ENCODE measurements at places on chromosomes 11 and 22.
A peak's percentile ranks its signal among the peaks of the same experiment; 100 is the strongest.

DNA sequence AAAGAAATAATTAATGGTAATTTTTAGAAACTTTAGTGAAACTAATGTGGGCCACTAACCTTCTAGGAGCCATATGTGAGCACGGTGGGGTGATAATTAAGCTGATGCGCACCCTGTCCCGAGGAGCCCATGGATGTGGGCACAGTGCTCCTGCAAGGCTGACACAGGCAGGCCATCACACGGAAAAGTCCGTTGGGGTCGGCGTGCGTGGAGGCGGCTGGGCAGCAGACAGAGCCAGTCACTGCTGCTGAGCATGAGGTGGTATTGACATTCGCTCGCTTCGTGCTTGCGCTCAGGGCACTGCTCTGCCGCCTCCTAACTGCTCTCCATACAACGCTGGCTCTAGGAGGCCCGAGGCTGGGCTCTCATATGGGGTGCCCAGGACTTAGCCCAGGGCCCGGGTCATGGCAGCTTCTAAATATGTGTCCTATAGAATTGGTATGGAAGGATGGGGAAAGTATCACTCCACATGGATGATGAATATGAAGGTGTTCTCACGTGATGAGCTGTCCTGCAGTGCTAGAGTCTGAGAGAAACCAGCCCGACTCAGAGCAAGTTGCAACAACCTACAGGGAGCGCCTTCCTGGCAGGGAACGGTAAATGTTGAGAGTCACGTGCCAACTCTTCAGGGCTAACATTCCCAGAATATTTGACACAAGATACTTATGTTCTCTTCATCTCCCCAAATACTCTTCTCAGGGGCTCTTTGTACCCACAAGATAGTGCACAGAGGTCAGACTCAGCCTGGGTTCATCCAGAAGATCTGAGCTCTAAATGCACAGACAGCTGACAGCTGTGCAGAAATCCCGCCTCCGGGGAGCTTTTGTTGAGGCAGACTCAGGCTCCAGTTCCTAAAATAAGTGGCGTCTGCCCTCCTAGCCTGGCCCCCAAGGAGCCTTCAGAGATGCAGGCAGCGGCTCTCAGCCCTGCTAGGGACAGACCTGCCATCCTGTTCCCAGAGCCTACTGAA lies 50.6 kb upstream of the ARFGAP3 start:
- no peak for DNase-seq

DNA sequence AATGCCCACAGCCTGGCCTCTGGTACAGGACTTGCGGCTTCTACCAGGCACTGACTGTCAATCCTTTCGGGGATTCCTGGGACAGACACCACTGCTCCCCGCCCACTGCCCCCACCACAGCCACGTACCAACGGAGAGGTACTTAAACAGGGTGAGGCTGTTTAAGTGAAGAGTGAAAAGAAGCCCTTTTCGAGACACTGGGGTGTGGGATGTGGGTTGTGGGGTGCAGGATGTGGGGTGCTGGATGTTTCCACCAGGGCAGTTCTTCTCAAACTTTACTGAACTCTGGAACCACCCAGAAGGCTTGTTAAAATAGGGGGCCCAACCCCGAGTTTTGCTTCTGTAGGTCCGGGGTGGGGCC lies 34.2 kb upstream of the PRR5 start:
- DNase-seq, result no peak

- DNase-seq, result no peak
Measured at GRCh38 chr11:130087294-130087926, 17.7 kb downstream of the APLP2 start.

- peak; percentile 88 for DNase-seq
Measured at GRCh38 chr22:35313311-35314121, 13.8 kb downstream of the TOM1 start.

DNA sequence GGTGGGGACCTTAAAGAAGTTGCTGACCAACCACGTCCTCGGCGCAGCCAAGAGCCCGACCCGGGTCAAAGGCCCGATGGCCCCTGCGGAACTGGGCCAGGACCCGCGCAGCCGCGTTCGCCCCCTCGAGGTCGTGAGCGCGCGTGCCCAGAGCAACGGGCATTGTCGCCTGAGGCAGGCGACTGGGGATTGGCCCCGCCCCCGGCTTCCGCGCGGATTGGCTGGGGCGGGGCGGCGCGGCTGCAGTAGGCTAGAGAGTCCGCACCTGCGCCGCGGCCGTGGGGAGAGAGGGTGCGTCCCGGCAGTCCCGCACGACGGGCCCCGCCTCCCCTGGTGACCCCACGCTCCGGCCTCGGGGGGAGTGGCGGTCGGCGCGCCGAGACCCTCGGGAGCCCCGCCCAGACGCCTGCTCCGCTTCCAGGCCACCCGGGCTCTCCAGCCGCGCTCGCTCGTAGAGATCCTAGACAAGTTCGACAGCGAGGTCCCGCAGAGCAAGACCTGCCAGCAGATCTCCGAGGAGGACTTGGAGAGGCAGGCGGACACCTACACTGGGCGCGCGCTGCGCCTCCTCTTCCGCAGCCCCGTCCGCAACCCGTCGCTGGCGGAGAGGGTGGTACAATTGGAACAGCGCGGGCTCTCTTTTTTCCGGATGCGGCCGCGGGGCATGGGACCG lies 8.3 kb upstream of the PPIL2 start:
- DNase-seq, result peak; percentile 41

GRCh38 chr11:69356703-69357457 lies 62.9 kb downstream of the MYEOV start:
- DNase-seq, result no peak

DNA sequence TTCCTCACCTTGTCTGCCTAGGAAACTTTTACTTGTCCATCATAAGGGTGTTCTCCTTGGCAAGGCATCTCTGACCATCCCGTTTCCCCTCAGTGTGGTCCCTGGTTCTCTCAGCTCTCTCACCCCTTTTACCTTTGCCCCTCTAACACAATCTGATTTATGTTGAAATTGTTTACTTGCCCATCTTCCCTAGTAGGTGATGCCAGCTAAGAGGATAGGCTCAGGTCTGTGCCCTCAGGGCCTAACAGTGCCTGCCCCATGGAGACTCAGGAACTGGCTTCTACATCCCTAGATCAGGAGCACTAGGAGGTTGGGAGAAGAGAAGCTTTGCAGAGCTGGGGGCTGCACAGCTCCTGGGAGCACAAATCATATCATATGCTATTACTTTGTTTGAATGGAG lies 21.1 kb upstream of the ALG8 start:
- no peak for DNase-seq

GRCh38 chr11:113106507-113106906 lies 145.3 kb downstream of the NCAM1 start:
- no peak for DNase-seq

DNA sequence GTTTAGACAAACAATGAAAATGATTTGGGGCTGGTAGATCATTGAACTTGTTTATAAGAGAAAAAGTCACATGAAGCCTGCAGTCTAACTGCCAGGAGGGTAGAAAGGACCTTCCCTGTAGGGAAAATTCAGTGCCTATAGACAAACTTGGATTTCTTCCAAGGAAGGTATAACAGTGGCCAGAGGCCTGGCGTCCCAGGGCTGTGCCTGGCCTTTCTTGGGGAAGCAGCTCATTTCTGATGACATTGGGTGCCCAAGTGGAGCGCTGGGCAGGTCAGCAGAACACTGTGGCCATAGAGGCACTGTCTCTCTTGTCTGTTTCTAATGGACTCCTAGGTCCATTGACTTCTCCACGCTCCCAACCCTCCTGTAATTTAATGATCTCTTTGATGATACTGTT lies 6.6 kb upstream of the FXYD6 start:
- no peak for DNase-seq

DNA sequence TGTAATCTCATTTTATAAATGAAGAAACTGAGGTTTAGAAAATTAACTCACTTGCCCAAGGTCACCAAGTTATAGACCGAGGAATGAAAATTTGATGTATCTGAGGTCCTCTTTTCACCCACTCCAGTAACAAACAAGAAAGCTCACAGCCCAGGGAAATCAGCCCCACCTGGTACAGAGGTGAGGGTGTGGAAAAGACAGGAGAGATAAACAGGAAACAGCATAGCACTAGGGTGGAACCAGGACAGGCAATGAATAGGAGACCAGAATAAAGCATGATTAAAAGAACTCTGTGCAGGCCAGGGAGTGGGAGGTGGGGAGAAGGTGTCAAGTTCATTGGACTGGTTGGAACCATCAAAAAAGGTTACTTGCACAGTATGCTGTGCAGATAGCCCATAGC lies 46.2 kb upstream of the SMCO4 start:
- no peak for DNase-seq

- DNase-seq, result no peak
Measured at GRCh38 chr11:67584881-67585873, 1.6 kb downstream of the GSTP1 start.

GRCh38 chr11:32658639-32659406 lies 75.2 kb downstream of the EIF3M start:
- no peak for DNase-seq

- DNase-seq, result no peak
Measured at GRCh38 chr11:64969209-64969608, 2.7 kb downstream of the MAJIN start.

- DNase-seq, result no peak
Measured at GRCh38 chr22:26399289-26399688, 29.8 kb upstream of the ASPHD2 start.

DNA sequence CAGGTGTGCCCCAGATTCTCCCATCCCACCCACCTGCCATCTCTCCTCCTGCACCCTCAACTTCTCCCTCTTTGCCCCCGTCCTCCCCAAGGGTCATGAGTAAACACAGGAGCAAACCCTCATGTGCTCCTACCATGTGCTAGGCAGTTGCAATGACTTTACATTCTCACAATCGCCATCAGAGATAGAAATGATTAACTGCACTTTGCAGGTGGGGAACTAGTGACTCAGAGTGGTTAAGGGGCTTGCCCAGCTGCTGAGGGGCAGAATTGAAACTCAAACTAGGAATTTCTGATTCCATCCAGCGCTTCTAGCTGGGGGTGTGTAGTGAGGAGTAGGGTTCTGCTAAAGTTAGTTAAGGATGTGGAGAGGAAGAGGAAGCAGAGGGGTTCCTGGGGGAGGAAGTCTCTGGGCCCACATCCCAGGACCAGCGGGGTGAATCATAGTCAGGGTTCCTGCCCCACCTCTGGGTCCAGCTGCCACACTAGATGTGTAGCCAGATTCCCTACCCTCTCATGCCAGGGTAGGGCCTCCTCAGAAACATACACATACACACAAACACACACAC lies 16.0 kb upstream of the PRG2 start:
- no peak for DNase-seq

DNA sequence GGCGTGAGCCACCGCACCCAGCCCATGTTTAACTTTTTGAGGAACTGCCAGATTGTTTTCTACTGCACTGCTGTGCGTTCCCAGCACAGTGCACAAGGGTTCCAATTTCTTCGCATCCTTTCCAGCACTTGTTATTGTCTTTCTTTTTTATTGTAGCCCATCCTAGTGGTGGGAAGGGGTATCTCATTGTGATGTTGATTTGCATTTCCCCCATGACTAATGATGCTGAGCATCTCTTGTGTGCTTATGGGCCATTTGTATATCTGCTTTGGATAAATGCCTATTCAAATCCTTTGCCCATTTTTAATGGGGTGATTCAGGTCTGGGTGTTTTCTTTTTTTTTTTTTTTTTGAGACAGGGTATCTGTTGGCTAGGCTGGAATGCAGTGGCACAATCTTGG lies 36.6 kb upstream of the SYT7 start:
- no peak for DNase-seq

GRCh38 chr11:118318581-118319336 lies 14.2 kb downstream of the CD3E start:
- no peak for DNase-seq

DNA sequence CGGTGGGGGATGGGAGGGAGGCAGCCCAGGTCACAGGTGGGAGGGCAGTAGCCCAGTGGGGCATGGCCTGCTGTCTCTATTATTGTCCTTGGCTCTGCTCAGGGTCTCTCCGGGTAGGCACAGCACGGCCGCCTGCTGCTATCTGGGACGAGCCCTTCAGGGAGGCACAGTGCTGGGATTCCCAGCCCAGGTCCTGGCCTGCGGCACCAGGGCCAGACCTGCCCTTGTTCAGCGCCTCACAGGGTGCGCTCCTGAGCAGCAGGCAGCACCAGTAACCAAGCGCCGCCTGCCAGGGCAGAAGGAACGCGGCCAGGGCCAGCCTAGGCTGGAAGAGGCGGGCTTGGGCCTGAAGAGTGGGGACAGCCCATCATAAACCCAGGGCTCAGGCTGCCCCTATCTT lies 151.0 kb downstream of the MPPED1 start:
- no peak for DNase-seq

DNA sequence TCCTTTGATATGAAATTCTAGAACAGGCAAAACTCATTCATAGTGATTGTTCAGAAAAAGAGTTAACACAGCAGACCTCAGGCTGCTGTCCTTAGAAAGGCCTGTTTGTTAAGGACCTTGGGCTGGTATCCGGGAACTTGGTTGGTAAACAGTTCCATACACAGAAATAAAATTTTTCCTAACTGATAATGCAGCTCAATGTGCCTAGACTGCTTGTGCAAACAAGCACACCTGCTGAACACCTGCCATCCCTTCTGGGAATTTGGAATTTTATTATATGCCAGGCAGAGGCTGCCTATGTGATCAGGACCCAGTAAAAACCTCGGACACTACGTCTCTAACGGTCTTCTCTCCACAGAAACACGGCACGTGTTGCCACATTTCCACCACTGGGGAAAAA lies 11.5 kb downstream of the THAP12 start:
- peak; percentile 46 for DNase-seq

- DNase-seq, result no peak
Measured at GRCh38 chr11:114209904-114210303, 86.3 kb upstream of the NNMT start.

DNA sequence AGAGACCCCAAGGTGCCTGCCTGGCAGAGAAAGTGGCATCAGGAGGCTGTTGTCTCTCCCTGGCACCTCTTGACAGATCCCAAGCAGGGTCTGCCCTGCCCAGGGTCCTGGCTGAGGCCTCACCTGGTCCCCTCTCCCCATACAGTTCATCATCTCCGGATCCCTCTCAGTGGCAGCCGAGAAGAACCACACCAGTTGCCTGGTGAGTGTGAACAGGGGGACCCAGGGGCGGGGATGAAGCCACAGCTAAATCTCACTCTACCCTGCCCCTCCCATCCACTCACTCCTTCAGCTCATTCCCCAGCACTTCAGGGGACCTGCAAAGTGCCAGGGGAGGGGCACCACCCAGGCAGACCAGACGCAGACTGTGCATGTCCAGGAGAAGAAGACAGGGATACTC lies 14.0 kb upstream of the MS4A10 start:
- no peak for DNase-seq

GRCh38 chr11:107858217-107859070 lies at the start of gene SLC35F2:
TSS of gene SLC35F2 (minus strand) at chr11:107858787. CDS start at chr11:107858767, 20 bp downstream.
- DNase-seq, result peak; percentile 75

DNA sequence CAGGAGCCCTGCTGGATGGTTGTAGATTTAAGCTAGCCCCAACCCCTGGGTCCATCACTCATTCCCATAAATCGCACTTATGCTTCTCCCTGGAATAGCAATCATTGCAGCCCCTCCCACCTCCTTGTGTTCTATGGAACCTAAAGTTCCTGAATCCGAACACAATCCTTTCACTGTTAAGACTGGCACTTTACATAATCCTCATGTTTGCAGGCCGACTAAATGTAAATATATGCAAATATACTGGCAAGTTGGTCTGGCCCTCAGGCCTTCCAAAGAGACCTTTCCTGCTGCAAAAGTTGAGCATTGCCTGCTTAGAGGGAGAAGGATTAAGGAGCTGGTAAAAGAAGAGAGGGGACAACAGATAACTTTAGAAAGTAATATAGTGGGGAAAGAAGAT lies 892.9 kb downstream of the OPCML start:
- DNase-seq, result no peak

All from NCI-H2029 treated with DMSO at 0.1 percent for 48 hours (cell line).